ENCODE measurements at places on chromosomes 6 and 20.

DNA sequence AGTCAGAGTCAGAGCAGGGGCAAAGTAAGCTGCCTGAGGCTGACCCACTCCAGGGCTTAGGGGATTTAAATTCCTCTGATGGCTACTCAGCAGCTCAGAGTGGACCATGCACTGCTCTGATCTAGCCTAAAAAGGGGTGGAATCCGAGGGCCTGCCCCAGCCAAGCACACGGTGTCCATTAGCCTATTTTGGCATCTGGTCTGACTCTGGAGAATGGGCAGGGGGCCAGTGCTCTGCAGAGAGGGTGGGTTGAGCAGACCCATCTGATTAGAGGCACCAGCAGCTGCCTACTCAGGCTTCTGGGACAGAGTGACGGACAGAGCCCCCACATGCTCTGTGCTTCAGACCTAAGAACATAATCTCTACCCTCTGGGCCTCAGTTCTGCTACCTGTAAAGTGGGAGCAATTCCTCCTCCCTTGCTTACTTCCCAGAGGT lies 25.9 kb upstream of the TGM2 start:
- DNase-seq = no peak

DNA sequence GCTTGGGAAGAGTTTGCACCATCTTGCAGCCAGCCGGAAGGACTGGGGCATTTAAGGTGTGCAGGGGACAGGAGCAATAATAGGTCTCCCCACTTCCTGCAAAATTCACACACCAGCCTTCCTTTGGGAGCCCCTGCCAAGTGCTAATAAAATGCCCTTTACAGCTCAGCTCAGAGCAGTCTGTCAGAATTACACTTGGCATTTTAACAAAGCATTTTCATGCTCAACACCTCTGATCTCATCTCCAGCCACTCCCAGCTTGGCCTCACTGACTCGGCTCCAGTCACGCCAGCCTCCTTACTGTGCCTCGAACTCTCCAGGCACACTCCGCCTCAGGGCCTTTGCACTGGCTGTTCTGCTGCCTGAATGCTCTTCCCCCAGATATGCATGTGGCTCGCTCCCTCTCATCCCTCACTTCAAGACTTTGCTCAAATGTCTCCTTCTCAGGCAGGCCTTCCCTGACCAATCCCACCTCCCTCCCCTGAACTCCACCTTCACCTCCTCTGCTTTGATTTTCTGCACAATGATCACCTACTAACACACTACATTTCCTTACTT lies 43.7 kb downstream of the GRM4 start:
- no peak for DNase-seq

DNA sequence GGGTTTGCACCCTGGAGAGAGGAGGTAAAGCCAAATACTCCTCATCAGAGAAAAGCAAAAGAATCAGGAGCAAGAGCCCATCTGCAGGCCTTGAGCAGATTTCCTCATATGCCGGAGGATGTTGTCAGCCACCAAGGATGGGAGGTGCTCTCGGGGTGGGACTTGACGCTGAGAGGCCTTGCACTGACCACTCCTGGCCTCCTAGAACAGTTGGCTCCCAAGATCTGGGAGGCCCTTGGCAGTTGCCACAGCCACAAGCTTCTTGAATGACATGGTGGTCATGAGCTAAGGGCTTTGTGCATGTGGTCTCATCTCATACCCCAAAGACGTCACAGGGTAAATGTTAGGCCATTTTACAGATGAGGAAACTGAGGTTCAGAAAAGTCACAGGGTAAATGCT lies 75.2 kb upstream of the PMEPA1 start:
- DNase-seq = no peak

DNA sequence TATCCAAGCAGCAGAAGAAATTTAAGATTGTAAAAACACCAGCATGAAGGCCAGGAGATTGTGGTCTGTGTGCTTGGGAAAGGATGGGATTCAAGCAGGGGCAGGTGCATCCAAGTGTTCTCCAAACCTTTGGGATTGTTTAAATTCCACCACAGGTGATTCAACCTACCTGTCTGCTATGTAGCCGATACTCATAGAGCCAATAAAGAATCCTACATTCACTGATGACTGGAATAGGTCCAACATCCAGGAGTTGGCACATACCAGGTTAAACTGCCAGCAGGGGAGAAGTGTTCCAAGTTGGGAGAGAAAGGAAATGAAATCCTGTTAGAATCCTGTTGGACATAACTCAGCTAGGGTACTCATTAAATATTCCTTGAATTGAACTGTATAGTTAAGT lies 2.2 kb downstream of the SLC22A2 start:
- no peak for DNase-seq

DNA sequence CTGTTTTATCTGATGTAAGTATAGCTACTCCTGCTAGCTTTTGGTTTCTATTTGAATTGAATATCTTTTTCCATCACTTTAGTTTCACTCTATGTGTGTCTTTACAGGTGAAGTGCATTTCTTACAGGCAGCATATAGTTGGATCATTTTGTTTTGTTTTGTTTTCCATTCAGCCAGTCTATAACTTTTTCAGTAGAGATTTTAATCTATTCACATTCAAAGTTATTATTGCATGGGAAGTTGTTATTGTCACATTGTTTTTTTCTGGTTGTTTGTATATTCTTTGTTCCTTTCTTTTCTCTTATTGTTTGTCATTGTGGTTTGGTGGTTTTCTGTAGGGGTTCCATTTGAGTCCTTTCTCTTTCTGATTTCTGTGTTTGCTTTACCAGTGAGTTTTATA lies 151.2 kb downstream of the PDE10A start:
- DNase-seq = no peak

DNA sequence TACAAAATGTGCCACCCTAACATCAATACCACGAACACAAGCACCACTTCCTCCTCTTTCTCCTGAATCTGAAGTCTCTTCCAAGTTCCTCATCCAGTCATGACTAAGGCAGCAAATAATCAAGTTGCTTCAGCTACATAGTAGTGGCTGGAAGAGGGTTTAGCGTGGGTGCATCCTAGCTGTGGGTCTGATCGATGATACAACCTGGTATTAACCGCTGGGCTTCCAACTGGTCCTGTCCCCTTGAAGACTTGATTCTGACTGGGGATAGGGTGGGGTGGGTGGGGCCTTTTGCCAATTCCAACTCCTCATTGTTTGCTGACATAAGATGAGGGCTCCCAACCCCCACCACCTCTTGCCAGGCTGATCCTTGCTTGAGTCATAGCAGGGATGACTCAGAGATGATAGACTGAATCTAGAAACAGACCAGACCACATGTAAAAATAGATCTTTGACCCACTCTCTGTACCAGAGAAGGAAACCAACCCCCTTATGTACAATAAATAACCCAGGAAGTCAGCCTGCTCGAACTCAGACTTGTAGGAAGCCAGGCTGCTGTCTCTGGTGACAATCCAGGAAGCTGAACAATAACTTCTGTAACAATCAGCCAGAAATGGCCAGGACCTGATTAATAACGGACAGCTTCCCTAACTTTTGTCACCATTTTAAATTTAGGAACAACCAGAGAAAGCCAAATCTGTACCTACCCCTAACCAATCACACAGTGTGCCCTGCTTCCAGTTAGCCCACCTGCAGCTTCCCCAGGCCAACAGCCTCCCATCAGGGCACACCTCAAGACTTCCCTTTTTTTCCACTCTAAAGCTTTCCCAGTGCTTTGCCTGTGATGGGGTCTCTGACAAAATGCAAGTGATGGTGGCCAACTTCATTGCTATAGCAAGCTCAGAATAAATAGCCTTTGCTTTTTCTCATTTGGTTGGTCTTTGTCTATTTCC lies 68.9 kb upstream of the FAM184A start:
- DNase-seq = no peak

DNA sequence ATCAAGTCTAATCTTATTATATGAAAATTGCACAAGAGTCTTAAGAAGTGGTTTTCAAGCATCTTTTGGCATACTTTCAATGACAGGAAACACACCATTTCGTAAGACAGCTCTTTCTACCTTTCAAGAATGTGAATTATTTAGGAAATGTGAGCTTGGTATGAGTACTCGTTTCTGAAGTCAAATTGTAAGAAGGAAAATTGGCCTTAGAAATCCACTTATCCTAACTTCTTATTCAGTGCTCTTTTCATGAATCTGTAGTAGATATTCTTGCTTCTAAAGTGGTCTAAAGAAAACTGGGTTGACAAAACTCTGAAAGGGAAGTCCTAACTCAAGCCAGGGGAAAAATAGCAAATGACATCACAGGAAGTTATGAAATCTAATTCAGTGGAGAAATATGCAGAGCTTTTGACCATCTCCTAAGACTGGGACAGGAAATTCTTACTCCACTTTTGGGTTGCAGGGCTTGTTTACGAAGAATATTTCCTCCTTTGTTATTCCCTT lies 38.5 kb upstream of the OGFRL1 start:
- DNase-seq = no peak

DNA sequence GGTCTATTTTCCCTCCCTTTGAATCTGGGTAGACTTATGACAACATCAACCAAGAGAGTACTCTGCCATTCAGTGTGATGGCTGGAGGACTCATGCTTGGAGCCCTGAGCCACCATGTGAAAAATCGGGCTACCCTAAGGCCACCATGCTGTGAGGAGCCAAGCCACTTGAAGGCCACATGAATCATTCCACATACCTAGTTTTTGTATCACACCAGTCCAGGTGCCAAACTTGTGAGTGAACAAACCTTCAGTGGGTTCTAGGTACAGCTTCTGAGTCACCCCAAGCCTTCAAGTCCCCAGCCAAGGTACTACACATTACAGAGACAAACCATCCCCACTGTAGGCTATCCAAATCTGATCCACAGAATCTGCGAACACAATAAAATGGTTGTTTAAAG lies 37.4 kb upstream of the E2F3 start:
- DNase-seq = no peak

Data from testis (tissue), 5 donors.